ENCODE measurements at places on chromosomes 3 and 15.

DNA sequence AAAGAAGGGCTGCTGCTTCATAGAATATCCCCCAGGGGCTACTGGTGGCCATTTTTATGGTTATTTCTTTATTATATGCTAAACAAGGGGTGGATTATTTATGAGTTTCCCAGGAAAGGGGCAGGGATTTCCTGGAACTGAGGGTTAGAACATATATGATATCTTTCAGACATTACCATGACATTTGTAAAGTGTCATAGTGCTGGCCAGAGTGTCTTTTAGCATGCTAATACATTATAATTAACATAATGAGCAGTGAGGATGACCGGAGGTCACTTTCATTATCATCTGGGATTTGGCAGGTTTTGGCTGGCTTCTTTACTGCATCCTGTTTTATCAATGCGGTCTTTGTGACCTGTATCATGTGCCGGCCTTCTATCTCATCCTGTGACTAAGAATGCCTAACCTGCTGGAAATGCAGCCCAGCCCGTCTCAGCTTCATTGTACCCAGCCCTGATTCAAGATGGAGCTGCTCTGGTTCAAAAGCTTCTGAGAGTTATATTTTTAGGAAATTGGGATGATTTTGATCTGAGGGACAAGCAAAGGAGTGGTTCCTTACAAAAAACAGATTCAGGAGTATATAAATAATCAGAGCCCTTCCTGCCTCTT lies 9.1 kb upstream of the ZBTB20 start:
- no peak for DNase-seq

- no peak for DNase-seq
Observed at GRCh38 chr15:25900901-25901300, 37.8 kb upstream of the ATP10A start.

DNA sequence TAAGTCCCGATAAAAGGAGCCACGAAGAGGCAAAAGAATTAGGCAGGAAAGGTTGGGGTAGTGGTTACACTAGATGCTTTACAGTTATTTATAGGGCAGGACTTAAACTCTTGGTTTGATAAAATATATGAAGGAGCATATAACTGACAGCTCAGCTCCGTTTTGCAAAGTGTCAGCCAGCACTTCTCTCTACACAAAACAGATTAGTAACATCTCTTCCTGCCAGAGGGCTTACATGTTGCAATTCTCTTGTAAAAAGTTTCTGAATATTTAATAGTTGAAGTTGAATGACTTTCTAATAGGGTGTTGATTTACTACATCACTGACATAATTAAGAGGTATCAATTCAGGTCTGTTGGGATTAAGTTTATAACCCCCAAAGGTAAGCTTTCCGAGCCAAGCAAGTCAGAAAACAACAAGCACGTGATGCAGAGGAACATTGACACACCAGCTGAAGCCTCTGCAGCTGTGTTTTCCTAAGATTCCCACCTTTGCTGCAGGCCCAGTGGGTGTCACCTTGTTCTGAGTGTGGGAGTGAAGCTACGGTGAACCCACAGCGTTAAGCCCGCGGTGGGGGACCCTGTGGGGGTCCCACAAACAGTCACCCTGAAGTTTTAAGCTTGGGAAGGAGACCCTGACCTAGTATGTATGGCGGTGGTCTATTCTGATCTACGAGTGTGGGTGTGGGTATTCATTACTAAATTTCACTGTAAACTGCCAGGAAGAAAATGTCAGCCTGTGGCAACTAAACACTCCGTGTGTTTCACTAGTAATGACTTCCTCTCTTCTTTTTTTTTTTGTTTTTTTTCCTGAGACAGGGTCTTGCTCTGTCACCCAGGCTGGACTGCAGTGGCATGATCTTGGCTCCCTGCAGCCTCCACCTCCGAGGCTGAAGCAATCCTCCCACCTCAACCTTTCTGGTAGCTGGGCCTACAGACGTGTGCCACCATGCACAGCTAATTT lies 22.0 kb upstream of the ATP13A3 start:
- DNase-seq: no peak

GRCh38 chr3:74537164-74537563 lies 77.3 kb downstream of the CNTN3 start:
- no peak for DNase-seq

- no peak for DNase-seq
Observed at GRCh38 chr15:44177139-44177538, 17.9 kb downstream of the FRMD5 start.

- DNase-seq: no peak
Observed at GRCh38 chr3:152968388-152969024, 133.6 kb downstream of the P2RY1 start.

DNA sequence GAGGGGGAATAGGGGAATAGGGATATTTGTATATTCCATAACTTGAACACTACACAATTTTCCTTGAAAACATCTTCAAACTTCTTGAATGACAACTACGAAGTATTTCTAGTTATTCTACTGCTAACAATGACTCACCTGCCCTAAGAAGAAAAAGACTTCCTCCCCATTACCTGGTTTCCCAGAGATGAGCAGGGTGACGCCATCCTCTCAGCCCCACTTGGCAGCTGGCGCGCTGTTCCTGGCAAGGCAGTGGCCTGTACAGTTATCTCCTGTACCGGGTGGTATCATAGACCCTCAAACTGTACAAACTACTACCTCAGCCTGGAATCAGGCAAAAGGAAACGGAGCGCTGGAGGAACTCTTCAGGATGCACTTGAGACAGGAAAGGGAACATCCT lies 10.4 kb downstream of the WDR82 start:
- no peak for DNase-seq

- DNase-seq: no peak
Observed at GRCh38 chr3:58566398-58567250, 10.6 kb downstream of the FAM107A start.

DNA sequence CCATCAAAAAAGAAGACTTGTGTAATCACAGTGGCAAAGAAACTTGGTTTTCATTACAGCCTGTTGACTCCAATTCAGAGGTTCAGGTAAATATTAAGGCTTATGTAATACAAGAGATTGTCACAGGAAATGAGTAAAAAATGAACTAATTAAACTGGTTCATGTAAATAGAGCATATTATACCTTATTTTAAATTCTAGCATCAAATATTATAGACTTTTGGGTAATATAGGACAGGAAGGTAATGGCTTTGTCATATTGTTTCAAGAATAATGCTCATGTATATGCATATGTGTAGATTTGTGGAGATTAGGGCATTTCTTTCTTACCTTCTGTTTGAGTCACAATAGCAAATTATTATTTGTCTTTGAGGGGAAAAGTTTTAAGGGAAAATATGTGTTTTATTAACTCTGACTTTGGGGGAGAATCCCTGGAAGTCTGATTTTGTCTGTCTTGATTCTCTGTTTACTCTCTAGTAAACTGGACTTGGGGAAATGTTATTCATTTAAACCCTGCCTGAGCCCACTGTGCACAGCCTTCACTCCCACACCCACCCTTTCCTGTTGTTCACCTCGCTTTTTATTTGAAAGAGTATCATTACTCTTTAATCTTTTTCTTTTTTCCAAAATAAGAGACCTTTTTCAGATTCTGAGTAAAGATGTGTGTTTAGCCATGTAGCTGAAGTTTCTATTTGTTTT lies 43.0 kb downstream of the RASA2 start:
- DNase-seq: no peak

- DNase-seq: no peak
Observed at GRCh38 chr15:94840794-94841783, 609.7 kb downstream of the MCTP2 start.

DNA sequence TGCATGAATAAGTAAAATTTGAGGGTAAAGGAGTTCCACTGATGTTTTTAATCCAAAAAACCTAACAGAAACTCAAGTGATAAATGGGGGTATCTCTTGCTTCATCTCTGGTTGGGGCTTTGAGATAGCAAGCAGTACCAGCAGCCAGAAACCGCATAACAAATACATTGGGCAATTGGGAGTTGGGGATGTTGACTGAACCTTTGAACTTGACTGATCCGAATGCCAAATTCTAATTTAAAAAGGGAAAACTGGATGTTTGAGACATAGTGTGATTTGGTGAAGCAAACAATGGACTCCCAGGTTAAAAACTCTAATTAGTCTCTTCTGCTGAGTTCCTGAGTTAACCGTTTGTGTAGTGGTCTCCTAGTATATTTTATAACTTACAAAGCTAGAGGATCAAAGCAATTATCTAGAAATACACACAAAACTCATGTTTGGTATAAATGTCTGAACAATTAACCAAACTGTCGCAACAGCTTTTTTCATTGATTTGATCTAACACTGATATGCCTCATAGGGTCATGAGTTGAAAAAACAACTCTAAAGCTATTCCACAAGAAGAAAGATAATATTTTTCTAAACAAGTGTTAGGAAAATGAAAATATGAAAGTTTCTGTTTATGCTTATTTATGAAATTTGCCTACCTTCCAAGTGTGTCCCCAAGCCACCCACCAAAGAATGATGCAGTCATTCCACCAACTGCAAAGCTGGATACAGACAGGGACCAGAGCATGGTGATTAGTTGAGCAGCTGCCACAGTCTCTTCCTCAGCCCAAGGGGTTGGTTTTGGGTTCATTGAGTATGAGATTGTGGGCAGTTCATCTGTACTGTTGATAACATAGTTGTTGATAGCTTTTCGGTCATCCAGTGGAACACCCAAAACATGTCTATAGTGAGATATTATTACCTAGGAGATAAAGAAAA lies 12.4 kb downstream of the SLC2A2 start:
- DNase-seq: no peak

- DNase-seq: no peak
Observed at GRCh38 chr3:125067225-125067624, 11.4 kb upstream of the HEG1 start.

GRCh38 chr3:119862616-119863015 lies 80.7 kb downstream of the NR1I2 start:
- DNase-seq: no peak

DNA sequence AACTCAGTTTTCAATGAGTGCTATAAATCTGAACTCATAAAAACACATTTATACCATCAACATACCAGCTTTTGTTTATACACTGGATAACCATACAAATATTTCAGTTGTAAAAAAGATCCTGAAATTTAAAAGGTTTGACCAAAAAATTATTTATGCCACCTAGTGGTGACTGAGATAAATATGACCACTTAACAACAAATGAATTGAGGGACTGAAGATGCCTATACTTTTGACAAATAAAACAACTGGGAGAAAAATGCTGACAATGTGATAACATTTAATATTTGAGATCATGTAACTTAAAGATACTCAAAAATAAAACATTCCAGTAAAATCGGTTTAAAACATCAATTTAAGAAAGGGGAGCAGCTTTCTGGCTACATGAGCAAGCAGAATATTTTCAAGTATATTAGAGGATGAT lies 30.4 kb downstream of the ATG3 start:
- peak; percentile 10 for DNase-seq

DNA sequence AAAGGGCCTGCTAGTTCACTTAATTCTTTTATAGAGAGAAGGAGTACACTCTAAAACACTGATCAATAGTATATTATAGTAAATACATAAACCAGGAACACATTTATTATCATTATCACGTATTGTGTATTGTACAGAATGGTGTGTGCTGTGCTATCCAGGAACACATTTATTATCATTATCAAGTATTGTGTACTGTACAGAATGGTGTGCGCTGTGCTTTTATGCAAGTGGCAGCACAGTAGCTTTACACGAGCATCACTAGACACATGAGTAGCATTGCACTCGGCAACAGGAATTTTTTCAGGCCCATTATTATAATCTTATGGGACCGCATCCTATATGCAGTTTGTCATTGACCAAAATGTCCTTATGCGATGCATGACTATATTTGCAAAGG lies 20.9 kb upstream of the MUC20 start:
- DNase-seq: no peak

- DNase-seq: no peak
Observed at GRCh38 chr3:68912376-68912775, 20.0 kb downstream of the TAFA4 start.

- peak; percentile 6 for DNase-seq
Observed at GRCh38 chr15:99925661-99926461, 192.6 kb upstream of the LYSMD4 start.

- no peak for DNase-seq
Observed at GRCh38 chr3:72630327-72630968, 217.8 kb downstream of the SHQ1 start.

DNA sequence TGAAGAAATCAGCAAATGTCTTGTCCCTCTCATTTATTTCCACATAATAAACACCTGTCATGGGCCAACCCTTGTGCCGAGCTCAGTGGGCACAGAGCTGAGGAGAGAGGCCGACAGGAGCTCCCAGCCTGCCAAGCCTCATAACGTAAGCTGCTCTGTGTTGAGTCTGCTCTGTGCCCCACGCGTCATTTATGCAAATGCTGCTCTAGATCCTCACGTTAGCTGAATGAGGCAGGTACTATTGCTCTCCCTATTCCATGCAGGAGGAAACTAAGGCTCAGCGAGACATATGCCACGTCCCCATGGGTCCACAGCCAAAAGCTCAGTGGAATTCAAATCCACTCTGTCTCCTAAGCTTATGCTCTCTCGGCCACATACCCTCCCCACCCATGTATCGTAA lies 41.5 kb downstream of the EFCAB12 start:
- no peak for DNase-seq

- no peak for DNase-seq
Observed at GRCh38 chr15:25858952-25859760, 4.0 kb downstream of the ATP10A start.

GRCh38 chr15:68431792-68432401 lies at the start of gene ITGA11:
TSS of gene ITGA11 (minus strand) at chr15:68432163. CDS start at chr15:68432066, 97 bp downstream.
- peak; percentile 22 for DNase-seq

DNA sequence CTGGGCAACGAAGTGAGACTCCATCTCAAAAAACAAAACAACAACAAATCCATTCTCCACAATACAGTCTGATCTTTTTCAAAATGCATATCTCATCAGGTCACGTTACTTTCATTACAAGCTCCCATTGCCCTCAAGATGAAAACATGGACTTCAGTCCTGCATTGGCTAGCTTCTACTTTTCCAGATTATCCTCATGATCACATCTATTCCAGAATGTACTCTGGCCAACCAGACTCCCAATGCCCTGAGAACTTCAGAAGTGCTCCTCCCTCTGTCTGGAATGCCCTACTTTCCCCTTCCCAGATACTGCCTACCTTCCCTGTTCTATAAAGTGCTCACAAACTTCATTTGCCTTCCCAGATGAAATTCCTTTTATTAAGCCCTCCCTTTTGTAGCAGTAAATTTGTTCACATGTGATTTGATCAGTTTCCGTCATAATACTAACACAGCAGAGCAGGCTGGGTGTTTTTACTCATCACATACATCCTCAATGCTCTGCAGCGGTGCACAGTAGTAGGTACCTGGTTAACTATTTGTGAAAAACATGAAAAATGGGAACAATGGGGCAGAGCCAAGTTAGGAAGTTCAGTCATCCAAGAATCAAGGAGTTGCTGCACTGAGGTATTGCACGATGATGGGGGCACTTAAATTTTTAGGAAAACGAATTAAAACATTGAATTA lies 5.3 kb downstream of the RPL22L1 start:
- DNase-seq: no peak

GRCh38 chr3:138184994-138185393 lies 2.1 kb upstream of the ARMC8 start:
- DNase-seq: no peak

- no peak for DNase-seq
Observed at GRCh38 chr3:43260412-43260811, 25.9 kb upstream of the SNRK start.

GRCh38 chr15:77023576-77024272 lies 28.8 kb downstream of the PSTPIP1 start:
- no peak for DNase-seq

GRCh38 chr3:127003601-127004280 lies 20.8 kb downstream of the PLXNA1 start:
- no peak for DNase-seq

All from NCI-H1092 treated with DMSO at 0.1 percent for 48 hours (cell line).